ENCODE measurements at places on chromosomes 7 and 10.

- no peak for DNase-seq
Observed at GRCh38 chr7:47330561-47331178, 251.2 kb downstream of the TNS3 start.

- no peak for DNase-seq
Observed at GRCh38 chr7:138755331-138755747, 42.5 kb upstream of the TMEM213 start.

DNA sequence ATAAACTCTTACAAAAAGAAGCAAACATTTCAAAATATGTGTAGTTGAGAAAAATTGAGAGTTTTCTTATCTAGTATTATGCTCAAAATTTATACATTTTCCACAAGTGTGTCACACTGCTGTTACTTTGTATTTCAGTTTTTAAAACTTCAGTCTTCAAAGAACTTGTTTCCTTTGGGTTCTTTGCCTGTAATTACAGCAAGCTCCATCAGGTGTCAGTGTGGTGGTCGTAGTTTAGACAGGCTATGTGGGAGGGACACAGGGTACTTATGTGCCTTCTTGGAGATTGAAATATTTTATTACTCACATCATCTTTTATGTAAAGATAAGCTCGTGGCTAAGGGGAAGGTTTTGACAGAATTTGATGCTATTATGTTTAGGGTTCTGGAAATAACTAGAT, 360.5 kb downstream of the FGFR2 start:
- DNase-seq = no peak

DNA sequence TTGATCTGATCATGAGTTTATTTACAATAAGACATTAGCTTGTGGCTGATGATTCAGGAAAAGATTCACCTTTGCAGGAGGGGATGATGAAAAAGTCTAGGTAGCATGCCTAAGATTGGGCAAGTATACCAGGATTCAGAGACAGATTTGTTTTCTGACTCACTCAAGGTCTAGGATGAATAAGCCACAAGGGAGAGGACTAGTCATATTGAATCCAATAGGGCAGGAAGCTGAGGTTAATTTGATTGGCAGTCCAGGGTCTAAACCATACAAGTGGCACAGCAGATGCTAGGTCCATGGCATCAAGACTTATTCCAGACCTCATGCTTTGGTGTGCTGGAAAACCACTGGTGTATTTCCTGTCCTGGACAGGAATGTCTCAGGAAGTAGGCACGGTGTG, 1133.4 kb downstream of the XPNPEP1 start:
- peak; percentile 96 for DNase-seq

GRCh38 chr7:26149391-26149977, 2.5 kb upstream of the NFE2L3 start:
- no peak for DNase-seq

- DNase-seq = peak; percentile 35
Observed at GRCh38 chr10:96619796-96620773, 33.3 kb upstream of the TM9SF3 start.

DNA sequence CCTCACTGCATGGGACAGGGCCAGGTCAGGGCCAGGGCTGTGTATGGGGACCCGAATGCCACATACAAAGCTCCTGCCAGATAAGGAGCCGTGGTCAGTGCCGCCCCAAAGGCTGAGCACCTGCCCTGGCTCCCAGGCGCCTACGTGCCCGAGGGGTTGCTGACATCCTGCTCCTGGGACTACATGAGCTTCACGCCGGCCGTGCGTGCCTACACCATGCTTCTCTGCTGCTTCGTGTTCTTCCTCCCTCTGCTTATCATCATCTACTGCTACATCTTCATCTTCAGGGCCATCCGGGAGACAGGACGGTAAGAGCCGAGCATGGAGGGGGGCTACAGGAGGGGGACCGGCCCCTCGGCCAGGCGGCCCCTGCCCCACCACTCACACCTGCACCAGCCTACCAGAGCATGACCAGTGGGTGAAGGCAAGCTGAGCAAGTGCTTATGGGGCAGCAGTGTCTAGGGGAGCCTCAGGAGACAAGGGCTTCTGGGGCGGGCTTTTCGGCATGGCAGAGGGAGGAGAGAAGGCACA, 4.9 kb downstream of the OPN4 start:
- no peak for DNase-seq

- no peak for DNase-seq
Observed at GRCh38 chr10:21314111-21314626, 211.3 kb downstream of the SKIDA1 start.

GRCh38 chr10:77406764-77407430, 230.7 kb downstream of the KCNMA1 start:
- DNase-seq = no peak

DNA sequence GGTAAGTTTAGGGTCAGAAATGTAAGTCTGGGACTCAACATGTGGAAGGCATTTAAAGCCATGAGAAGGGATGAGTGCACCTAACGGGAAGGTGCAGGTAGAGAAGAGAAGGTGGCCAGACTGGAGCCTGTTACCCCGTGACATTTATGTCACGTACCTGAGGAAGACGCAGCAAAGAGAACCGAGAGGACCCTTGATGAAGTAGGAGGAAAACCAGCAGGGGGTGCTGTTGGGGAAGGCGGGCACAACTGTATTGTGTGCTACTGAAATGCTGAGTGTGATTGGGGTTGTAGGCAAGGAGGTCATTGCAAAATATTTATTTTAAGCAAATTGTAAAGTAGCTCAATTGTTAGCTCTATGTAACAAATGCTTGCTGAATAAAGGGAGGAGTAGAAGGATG, 338.2 kb upstream of the PRKCQ start:
- DNase-seq = peak; percentile 8

DNA sequence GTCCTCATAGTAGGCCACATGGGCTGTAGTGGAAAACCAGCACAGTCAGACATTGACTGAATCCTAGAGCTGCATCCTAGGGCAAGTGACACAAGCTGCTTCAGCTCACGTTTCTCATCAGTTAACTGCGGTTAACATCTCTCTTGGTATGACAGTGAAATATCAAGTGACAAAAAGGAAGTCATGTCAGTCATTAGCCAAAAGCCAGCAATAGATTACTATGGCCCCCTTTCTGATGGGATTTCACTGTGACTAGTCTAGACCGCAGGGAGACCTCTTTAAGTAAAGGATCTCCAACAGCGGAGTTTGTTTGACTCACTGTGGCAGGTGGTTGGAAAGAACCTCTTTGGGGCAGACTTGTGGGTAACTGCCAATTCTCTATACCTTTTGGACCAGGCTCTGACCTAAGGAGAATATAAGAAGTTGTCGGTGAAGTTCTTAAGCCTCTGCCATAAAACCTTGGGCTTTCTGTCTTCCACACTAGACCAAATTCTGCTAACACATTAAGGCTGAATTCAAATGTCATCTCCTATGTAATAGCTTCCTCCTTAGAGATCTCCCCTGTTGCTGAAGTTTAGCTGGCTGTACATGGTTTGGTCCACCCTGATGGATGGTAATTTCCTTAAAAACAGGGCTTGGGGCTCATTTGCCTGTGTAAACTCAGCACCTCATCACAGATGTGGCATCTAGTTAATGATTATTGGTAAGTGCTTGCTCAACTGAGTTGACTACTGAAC, 115.3 kb downstream of the SGMS1 start:
- DNase-seq = no peak

GRCh38 chr10:126455036-126455765, 66.9 kb upstream of the ADAM12 start:
- no peak for DNase-seq

GRCh38 chr7:138726288-138726687, 25.1 kb upstream of the SVOPL start:
- DNase-seq = no peak

GRCh38 chr10:52644373-52645186, 128.0 kb downstream of the MBL2 start:
- DNase-seq = peak; percentile 58

DNA sequence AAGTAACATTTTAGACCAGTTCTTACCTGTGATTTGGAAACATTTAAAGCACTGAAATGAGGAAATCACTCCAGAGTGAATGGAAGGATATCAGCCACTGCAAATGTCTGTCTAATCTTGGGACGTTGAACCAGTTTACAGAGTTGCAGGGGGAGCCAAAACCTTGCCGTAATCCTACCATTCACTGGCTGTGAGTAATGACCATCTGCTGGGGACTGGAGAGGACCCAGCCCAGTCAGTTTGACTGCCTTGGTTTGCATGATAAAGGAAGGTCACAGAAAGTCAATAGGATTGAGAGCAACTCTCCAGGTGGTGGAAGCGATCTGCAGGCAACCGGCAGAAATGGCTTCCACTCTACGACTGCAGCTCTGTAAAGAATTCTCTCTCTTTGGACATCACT, 167.2 kb downstream of the AKR1D1 start:
- peak; percentile 17 for DNase-seq

GRCh38 chr7:155731380-155731779, 80.9 kb downstream of the SHH start:
- peak; percentile 21 for DNase-seq

DNA sequence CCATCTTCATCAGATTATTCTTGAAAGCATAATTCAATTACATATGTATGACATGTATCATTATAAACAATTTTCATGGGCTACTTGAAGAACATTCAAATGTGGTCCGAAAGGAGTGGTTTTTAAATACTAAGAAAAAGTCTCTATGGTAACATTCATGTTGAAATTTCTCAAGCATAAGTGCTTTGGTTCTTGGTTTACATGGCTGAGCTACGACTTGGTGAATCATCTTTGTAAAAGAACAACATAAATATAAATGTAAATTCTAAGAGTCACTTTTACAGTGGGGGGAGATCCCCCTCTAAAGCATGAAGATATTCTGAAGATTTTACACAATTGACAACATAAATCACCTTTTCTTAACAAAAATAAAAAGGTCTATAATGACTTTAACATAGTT, 118.6 kb downstream of the MAGI2 start:
- DNase-seq = peak; percentile 22

GRCh38 chr7:7972128-7972527, 3.5 kb downstream of the GLCCI1 start:
- no peak for DNase-seq

GRCh38 chr7:37714606-37715005, 31.0 kb downstream of the GPR141 start:
- no peak for DNase-seq

- no peak for DNase-seq
Observed at GRCh38 chr10:113294868-113295267, 258.0 kb upstream of the HABP2 start.

DNA sequence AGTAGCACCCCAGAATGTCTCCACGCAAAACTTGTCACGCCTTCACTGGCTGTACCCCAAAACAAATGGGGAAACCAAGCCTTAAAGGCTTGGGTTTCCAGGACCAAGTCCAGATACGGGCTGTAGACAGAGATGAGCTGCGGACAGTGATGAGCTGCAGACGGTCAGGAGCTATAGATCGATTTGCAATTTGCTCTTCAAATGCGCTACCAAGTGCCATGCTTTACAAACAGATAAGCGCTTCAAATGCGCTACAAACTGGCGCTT, 658 bp upstream of the SGCE start:
- DNase-seq = no peak

GRCh38 chr10:105266966-105267539, 626.0 kb downstream of the SORCS3 start:
- no peak for DNase-seq

GRCh38 chr7:135994466-135995205, 17.5 kb upstream of the MTPN start:
- peak; percentile 59 for DNase-seq

GRCh38 chr10:101062232-101063049, 652 bp downstream of the KAZALD1 start:
- peak; percentile 62 for DNase-seq

GRCh38 chr10:61901829-61902444, 438 bp downstream of the ARID5B start:
- peak; percentile 59 for DNase-seq

- no peak for DNase-seq
Observed at GRCh38 chr7:26097837-26098668, 53.9 kb upstream of the NFE2L3 start.

- peak; percentile 40 for DNase-seq
Observed at GRCh38 chr10:77601488-77601887, 36.1 kb downstream of the KCNMA1 start.

GRCh38 chr7:127391591-127392181, 822 bp downstream of the ZNF800 start:
- peak; percentile 49 for DNase-seq

DNA sequence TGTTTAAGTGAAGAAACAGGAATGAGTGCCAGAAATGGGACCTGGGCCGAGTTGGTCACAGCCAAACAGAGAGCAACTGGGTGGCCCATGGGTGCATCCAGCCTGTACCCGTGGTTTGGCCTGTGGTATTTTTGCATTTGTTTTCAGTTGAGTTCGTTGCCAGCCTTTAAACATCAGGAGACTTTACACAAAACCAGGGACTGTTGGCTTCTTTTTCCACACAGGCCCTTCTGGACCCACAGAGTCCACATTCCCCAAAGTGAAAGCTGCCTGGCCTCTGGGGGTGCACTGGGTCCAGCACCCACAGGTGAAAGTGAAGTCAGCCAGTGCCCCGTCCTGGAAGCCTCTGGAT, 54.1 kb upstream of the TNS3 start:
- DNase-seq = no peak

GRCh38 chr7:28922624-28923331, 35.4 kb downstream of the TRIL start:
- DNase-seq = peak; percentile 83

Data from ELR (cell line).